ENCODE measurements at places on chromosomes 7 and 10.

- no peak for DNase-seq
These were observed 57.8 kb upstream of the PDCD4 start for GRCh38 chr10:110813743-110814472.

DNA sequence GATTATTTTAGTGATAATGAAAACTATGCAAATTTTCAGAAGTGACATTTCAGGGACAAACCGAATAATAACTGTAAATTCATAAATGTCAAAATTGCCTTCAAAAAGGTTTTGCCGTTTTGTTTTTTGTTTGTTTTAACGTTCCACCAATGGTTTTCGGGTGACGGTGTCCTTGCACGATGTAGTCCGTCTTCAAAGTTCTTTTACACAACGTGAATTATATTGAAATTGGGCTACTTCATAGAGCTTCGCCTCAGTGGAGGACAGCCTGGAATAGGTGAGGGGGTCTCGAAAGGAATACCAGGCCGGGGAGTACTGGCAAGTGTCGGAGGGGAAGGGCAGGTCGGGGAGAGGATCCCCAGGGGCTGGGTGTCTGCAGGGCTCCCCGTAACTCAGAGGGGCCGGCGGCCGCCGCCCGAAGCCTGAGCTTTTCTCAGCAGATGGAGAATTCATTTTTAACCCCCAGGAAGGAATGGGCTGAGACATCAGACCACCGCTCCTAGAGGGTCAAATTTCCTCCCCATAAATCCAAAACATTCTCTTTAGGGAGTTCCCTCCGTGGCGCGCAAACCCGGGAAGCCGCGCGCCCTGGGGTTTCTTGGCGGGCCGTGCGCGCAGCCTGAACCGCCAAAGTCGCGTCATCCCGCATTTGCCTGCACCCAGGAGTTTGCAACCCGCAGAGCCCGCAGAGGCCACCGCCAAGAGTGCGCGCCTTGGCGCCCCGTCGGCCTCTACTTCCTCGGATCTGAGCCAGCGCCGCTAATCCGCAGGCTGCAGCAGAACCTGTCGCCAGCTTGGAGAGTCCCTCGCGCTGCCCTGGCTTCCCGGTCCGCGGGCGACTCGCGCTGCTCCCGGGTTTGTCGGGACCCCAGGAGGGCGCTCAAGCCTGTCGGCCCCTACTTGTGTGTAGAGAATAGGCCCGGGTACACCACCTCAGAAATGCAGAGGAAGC, 17.3 kb upstream of the EVX1 start:
- DNase-seq = no peak

DNA sequence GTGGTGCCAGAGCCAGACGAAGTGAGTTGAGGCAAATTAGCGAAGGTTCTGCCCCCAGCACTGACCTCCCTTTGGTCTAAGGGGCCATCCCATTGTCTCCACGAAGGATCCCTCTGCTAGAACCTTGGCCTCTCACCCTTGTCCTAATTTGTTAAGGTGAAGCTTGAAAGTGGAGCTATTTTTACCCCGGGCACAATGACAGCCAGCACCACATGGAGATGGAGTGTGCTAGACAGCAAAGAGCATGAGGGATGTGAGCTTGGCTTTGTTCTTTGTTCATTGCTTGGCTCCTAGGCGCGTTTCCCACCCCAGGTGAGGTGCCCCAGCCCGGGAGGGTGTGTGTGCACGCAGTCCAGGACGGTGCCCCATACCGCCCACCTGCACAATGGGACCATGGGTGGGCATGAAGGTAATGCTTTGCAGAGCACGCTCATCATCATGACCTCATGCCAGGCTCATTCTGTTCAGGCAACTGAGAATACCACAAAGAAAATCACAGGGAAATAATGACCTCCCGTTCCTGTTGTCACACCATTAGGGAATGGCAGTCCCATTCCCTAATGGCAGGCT, 361.0 kb upstream of the FZD8 start:
- DNase-seq = no peak

DNA sequence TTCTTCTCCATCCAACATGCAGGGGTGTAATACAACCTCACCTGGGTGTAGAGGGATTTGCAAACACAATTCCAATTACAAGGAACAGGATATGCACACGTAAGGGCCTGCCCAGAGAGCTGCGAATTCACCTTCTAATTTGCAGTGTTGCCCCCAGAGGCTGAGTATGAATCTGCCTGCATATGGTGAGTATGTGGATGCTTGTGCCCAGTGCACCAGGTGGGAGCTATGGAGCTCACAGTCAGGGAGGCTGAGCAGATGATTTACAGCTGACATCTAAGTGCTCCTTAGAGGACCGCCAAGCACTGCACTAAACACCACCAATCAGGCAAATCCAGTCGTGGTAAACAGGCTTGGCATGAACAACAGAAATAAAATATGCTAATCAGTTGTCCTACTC, 132.0 kb downstream of the RELN start:
- DNase-seq = no peak

GRCh38 chr10:62021978-62022802, 120.7 kb downstream of the ARID5B start:
- DNase-seq = no peak

DNA sequence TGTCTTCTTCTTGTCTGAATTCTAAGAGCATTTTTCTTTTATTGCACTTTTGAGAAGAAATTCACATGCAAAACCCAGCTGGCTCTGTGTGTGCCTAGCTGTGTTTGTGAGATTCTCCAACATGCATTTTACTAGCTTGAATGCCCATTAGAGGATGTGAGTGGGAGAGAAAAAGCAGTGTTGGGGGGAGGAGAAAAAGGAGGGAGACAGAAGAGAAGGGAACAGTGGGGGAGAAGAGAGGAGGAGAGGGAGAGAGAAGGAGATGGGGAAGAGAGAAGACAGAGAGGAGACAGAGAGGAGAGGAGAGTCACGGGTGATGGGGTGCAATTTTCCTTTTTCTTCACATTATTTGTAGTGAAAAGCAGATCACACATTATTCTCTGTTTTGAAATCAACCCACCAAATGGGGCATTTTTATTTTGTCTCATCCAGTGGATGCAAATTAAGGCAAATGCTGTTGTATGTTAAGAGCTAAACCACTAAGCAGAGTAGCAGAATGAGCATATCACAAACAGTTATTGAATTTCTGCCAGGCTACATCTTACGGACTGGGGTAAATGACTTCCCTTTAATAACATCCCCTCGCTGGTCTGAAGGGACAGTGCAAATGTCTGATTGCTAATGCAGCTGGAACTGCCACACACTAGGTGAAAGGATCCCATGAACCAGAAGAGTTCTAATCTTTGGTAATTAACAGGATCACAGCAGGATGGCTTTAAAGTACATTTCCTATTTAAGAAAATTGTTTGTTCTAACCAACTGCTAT, 849 bp downstream of the LRRN3 start:
- DNase-seq = no peak

- no peak for DNase-seq
These were observed 10.2 kb upstream of the ADO start for GRCh38 chr10:62794306-62794705.

DNA sequence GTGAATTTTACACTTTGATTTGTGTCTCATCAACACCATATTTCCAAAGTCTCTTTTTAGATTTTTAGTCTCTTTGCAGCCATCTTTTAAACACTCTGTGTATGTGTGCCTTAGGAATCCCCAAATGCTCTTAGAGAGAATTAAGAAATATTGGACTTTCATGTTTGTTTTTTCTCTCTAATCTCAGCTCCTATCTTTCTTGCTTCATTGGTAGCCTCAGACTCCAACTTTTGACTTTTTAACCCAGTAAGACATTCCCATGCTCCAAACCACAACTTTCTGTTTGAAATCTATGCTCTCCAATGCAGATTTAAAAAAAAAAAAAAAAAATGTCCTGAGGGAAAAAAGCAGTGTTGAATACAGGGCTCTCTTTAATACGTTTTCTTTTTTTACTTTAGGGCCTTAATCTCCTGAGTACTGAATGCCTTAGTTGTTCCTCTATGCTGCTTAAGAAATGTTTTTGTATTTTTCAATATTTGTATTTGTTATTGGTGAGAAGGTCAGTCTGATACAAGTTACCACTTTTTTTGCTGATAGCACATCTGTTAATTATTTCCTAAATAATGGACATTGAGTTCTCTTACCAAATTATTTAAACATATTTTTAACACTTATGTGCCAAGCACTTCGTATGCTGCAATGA, 489.9 kb downstream of the NXPH1 start:
- no peak for DNase-seq

DNA sequence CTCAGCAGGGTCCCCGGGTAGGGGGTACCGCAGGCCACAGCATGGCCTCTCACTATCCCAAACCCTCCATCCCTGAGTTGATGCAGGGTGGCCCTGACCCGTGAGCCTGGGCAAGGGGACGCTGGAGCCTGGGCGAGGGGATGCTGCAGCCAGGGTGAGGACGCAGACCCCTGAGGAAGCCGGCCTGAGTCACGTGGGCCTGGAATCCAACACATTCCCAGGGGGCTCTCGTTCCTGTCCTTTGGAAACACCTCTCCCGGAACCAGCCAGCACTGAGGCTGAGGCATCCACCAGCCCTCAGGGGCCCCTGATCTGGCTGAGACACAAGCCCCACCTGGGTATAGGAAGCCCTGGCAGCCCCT, 61.5 kb upstream of the NKX6-2 start:
- DNase-seq = no peak

DNA sequence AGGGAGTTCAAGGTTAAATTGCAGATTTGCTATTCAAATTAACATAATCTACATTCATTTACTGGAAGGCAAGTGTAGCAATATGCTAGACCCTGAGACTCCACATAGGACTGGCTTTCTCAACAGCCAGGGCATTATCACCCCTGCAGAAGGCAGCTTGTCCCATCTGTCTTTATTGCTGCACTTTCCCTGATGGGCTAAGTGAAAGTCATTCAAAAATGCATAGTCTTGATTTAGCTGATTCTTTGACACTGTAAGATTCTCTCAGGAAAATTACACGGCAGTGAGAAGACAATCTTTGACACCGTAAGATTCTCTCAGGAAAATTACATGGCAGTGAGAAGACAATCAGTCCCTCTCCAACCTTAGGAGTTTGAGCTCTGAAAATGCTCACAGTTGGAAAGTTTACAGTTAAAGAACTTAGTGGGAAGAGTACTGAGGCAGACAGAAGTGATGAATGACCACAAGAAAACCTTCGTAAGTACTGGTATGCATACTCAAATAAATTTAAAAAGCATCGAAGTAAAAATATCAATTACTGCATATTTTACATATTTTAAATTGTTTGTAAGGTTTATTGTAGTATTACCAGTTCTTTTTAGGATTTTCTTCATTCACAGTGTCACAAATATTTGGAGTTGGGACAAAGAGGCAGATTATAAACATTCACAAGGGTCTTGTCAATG, 88.9 kb downstream of the RAPGEF5 start:
- no peak for DNase-seq

DNA sequence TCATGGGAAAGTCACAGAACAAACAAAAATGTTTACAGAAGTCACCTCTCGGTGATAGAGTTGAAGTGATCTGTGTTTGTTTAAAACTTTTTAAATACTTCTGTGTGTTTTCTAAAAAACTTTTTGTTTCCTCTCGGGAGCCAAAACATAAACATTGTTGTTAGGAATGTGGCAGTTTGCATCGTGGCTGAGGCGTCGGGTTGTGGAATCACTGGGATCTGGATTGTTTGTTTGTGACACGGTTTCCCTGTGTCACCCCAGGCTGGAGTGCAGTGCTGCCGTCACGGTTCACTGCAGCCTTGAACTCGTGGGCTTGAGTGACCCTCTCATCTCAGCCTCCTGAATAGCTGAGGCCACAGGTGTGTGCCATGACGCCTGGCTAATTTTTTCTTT, 29.0 kb upstream of the SUN1 start:
- no peak for DNase-seq

GRCh38 chr10:17053061-17053460, 76.5 kb downstream of the CUBN start:
- DNase-seq = no peak

DNA sequence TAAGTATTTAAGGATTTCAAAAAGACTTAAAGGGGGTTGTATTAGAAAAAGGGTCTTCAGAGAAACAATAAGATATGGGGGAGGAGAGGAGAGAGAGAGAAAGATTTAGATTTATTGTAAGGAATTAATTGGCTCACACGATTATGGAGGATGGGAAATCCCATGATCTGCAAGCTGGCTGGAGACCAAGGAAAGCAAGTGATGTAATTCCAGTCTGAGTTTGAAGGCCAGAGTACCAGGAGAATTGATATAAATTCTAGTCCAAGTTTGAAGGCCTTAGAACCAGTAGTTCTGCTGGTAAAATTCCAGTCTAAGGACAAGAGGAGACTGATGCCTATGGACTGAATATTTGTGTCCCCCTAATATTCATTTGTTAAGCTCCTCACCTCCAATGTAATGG, 20.6 kb upstream of the SLC13A1 start:
- DNase-seq = no peak

GRCh38 chr10:31707093-31708039, 221.3 kb downstream of the ARHGAP12 start:
- DNase-seq = peak; percentile 49

- no peak for DNase-seq
These were observed 29.2 kb downstream of the CSGALNACT2 start for GRCh38 chr10:43167498-43167889.

GRCh38 chr7:77465256-77465655, 49.1 kb upstream of the GSAP start:
- DNase-seq = no peak

DNA sequence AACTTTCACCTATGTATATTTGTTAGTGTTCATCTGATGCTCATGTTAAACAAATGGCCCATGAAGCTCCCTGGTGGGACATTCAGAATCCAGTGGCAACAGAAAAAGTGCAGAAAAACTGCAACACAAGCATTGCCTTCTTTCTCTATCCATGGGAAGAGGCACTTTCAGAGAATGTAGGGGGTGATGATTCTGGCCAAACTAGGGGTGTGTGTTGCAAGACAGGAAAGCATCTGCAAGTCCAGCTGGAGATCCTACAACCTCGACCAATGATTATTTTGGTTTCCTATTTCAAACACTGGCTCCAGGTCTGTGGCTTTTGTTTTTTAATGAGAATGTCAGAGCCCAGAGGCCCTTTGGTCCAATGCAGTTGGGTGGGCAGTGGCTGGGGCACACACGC, 198.7 kb downstream of the CXCL12 start:
- no peak for DNase-seq

DNA sequence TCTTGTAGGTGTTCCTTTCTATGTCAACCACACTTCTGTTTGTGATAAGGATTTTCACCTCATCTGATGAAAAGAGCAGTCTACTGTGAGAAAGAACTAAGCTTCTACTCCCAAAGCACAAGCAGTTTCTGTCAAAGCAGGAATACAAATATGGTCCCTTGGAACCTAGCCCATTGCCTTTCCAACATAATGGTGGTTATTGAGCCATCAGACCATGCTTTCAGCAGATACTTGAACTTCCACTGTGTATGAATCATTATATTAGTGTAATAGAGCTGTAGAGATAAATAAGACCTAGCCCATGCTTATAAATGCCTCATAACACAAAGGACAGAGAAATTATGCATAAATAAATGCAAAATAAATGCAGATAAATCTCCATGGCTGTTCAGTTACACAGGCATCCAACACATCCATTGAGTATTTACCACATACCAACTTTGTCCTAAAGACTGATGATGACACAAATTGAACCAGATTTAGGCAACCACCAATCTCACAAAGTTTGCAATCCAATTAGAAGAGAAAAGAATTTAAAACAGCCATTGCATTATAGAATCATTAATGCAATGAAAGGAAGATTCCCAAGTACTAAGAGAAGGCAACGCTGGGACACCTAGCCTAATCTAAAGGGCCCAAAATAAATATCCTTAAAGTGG, 729.4 kb upstream of the C7orf33 start:
- DNase-seq = no peak

GRCh38 chr10:44520651-44521050, 135.8 kb upstream of the CXCL12 start:
- DNase-seq = no peak

GRCh38 chr10:99418910-99419624, 11.4 kb downstream of the GOT1 start:
- DNase-seq = no peak

- no peak for DNase-seq
These were observed 8.8 kb downstream of the LIMK1 start for GRCh38 chr7:74092321-74092963.
